B cell (primary cell): ENCODE measurements at places on chromosomes 6 and 20.

DNA sequence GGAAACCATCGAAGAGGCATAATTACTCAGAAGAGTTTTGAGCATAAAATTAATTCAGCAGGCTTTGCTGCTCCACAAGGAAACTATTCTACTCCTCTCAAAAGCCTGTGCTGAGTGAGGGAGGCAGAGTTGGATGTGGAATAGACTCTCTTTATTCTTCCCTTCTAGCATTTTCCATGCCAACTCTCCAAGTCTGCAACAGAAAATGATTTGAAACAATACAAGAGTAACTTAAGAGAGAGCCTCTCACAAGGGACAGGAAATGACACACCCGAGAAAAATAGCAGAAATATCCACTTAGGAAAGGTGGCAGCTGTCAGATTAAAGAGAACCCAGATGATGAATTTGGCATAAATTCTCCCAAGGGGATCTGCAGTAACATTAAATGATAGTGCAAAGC lies 26.3 kb upstream of the LAMP5 start:
- no peak for DNase-seq

GRCh38 chr6:4614637-4615036 lies 161.6 kb upstream of the CDYL start:
- DNase-seq, result no peak

GRCh38 chr20:34507702-34508413 lies 8.4 kb upstream of the DYNLRB1 start:
- DNase-seq, result no peak

DNA sequence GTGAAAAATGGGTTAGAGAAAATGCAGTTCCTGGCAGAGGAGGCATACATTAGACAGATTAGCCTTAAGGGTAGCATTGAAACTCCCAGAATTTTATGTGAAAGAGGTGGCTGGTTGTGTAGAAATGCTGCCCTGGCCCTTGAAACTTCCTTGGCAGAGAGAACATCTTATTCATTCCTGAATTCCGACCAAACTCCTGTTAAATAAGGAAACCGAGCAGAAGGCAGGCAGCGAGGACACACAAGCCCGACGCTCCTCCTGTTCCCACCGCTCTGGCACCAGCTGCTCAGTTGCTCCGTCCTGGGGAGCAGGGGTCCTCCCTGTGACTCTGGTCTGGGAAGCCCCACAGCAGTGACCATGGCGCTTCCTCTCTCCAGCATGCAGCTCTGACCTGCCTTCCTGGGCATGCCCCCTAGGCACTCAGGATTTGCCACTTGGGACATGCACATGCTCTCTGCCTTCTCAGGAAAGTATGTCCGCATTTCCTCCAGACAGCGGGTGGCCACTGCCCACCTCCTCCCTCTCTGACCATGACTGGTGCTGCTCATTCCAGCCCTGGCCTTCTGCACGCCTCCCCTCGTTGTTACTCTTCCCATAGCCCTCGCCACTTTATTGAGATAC lies 35.2 kb upstream of the CLDN20 start:
- DNase-seq, result no peak

- DNase-seq, result no peak
These were observed 449.8 kb downstream of the ADGRB3 start for GRCh38 chr6:69084746-69085335.

- DNase-seq, result no peak
These were observed 263.9 kb downstream of the PHF3 start for GRCh38 chr6:63899550-63899949.

DNA sequence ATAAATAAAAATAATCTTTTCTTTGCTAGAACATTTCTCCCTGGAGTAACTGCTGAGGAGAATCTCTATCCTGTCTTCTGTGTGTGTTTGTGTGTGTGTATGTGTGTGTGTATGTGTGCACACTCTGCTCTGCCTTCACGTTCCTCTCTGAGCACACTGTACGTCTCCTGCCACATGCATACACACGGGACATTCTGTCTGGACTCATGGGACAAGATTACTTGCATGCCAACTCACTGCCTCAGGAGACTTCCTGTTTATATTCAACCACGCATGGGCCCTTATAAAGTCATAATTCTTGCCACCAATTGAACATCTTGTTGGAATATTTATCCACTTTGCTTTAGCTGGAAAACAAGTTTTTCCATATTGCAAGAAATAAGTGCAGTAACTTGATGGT lies 930.6 kb downstream of the KIF16B start:
- DNase-seq, result no peak

DNA sequence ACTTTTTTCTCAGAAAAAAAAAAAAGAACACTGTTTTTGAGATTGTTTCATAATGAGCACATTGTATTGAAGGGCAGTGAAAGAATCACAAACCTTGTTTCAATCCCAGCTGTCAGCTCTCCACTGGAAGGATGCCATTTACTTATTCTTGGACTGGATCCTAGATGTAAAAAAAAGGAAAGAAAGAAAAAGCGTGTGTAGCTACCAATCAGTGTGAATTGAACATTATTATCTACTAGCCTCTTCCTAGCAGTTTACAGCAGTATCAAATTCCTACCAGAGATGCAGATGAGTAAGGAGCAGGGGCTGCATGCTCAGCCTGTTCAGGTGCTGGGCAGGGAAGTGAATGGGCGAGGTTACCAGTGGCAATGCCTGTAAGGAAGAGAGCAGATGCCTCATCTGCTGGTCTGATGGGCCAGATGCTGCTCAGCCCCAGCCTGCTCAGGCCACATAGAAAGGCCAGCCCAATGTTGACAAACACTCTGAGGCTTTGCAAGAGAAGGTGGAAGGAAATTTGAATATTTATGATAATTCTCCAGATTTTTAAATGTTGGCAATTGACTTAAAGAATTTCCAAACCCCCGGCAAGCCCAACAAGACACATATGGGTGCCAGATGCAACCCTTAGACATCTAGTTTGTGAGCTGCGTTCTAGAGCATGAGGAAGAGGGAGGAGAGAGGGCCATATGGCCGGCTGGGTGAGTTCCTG lies 189.5 kb downstream of the IBTK start:
- no peak for DNase-seq

- peak; percentile 23 for DNase-seq
These were observed 362.6 kb downstream of the EPM2A start for GRCh38 chr6:145372671-145373151.

DNA sequence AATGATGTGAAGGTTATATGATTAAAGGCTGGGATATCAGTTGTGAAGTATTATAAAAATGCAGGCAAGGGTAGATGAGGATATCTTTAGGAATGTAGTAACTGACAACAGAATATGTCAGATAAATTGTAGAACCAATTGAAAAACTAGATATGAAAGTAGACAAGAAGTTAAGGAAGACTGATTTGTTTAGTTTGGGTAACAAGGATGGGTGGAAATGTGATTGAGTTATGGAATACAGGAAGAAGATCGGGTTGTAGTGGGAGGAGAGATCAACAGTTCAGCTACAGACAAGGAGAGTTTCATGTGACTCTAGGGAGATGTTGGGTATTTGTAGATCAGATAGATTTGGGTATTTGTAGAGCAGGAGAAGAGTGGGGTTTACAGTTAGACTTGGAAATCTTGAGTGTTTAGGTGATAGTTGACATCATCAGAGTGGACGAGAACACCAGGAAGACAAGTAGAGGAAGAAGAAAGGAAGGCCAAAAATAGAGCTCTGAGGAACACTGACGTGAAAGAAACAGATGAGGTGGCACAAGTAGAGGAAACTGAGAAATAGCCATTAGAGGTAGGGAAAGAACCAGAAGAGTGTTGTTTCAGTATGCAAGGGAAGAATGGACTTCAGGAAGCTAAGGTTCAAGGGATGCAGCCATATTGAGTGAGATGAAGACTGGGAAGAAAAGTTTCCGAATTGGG lies 12.1 kb upstream of the TSPYL1 start:
- DNase-seq, result no peak

DNA sequence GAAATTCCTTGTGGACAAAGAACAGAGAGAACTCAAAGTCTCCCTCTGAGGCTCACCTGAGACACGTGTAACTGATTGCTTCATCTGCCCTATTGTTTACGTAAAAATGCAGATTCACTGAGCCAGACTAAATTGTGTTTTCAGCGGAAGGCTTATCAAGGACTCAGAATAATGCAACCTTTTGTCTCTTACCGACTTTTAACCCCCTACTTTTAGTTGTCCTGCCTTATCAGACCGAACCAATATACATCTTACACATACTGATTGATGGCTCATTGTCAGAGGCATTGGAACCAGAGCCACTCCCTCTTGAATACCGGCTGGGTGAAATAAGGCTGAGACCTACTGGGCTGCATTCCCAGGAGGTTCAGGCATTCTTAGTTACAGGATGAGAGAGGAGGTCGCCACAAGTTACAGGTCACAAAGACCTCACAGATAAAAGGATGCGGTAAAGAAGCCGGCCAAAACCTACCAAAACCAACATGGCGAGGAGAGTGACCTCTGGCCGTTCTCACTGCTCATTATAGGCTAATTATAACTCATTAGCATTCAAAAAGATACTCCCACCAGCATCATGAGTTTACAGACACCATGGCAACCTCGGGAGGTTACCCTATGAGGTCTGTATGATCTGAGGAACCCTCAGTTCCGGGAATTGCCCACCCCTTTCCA lies 95.5 kb upstream of the ZNF184 start:
- no peak for DNase-seq

GRCh38 chr20:30593572-30593971 lies 663.9 kb upstream of the DEFB115 start:
- no peak for DNase-seq

GRCh38 chr20:62506791-62507190 lies 31.0 kb upstream of the GATA5 start:
- no peak for DNase-seq

GRCh38 chr6:42973926-42974325 lies 5.1 kb downstream of the PEX6 start:
- no peak for DNase-seq
